IPS DF 19.7 (cell line): ENCODE measurements at places on chromosomes 7 and 10.

DNA sequence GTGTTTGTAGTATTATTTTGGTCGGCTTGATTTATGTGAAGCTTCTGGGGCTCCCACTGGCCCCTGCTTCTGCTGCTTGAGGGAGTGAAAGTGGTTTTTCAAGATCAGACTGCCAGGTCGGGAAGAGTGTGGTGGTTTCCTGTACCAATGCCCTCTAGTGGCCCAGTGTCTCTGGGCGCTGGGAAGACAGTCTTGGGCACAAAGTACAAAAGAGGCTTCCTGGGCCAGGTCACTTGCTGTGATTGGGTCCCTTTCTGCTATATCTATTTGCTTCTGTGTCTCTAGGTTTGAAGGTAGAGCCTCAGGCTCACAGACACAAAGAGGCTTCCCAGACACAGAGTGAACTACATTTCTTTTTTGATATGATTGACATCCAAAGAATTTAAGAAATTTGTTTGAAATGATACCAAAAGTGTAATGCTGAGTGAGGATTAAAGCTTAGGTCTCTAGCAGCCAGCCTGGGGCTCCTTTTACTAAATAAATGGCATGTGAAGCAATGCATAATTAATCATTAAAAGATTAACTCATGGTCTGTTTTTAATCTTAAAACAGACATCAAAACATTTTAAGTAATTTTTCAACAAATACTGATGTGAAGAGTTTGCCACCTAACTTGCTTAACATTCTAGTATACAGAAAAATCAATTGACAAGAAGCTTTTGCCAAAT, 36.3 kb downstream of the ABCB1 start:
- peak; percentile 47 for DNase-seq

DNA sequence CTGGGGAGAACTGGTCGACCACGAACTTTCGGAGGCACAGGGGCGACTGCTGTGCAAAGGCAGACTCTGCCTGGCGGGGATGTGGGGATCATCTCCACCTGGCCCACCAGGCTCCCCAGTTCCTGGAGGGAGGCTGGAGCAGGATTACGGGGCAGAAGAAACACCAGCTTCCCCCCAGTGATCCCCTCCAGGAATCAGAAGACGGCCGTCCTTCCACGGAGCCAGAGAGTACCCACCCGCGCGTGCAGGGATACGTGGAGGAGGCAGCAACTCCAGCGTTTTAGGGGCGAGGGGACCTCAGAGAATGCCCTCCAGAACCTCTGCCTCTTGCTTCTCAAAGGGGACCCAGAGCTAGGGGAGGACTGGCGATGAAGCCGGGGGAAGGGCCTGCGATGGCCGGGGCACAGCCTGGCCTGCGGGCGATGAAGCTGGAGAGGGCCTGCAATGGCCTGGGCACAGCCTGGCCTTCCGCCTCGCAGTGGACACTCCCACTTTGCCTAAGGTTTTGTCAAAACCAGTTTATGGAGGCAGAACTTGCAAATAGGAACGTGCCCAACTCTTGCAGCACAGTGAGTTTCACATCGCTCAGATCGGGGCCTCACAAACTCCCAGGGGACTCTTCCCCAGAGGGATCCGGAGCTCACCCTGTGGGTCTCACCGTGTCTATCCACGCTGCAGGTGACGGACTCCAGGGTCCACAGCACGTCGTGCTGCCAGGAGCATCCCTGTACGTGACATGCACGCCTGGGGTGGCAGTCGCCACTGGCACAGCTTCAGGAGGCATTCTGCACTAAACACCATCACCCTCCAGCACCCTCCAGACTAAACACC, 77.9 kb upstream of the PDGFA start:
- DNase-seq = no peak

DNA sequence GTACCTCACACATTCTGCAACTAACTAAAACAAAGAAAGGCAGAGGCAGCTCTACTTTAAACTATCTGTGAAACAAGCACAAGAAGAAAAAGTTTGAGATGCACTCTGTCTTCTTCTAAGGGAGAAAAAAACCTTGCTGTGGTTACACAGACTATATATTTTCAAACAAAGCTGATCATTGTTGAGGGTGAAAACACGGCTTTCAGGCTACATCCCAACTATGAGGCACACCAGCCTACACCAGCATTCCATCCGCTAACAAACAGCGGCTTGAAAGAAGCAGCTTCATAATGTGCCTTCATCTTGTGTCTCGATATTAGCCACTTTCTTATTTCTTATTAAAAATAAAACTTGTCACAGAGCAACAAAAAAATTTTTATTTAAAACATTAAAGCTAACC, 79.1 kb downstream of the USP6NL start:
- DNase-seq = no peak

GRCh38 chr10:59087486-59087885, 89.0 kb upstream of the PHYHIPL start:
- DNase-seq = no peak
